ENCODE measurements at places on chromosomes 2 and 18.

DNA sequence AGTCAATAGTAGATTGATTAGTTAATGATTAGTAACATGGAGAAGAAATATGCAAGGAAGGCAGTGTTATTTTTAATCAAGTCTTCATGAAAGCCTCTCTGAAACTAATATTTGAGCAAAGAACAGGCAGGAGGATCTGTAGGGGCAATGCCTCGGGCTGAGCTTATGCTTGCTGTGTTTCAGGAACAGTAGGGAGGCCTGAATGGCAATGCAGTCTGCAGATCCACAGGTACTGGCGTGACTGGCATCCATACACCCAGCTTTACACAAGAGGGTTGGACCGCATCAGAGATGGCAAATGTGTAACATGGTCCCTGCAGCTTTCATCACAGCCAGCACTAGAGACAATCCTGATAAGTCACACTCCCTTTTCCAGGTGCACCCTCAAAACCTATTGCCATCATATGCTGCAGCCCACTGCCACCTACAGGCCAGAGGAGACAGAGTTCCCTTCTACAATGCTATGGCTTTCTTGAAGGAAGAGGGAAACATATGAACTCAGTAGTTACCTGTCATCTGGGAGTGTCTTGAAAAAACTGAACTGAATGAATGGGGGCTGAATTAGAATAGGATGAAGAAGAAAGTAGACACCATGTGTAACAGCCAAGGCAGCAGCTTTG is 582.4 kb upstream of the RAB6C start:
- DNase-seq = peak; percentile 75

GRCh38 chr2:120430501-120430830 is 84.5 kb downstream of the INHBB start:
- no peak for DNase-seq

DNA sequence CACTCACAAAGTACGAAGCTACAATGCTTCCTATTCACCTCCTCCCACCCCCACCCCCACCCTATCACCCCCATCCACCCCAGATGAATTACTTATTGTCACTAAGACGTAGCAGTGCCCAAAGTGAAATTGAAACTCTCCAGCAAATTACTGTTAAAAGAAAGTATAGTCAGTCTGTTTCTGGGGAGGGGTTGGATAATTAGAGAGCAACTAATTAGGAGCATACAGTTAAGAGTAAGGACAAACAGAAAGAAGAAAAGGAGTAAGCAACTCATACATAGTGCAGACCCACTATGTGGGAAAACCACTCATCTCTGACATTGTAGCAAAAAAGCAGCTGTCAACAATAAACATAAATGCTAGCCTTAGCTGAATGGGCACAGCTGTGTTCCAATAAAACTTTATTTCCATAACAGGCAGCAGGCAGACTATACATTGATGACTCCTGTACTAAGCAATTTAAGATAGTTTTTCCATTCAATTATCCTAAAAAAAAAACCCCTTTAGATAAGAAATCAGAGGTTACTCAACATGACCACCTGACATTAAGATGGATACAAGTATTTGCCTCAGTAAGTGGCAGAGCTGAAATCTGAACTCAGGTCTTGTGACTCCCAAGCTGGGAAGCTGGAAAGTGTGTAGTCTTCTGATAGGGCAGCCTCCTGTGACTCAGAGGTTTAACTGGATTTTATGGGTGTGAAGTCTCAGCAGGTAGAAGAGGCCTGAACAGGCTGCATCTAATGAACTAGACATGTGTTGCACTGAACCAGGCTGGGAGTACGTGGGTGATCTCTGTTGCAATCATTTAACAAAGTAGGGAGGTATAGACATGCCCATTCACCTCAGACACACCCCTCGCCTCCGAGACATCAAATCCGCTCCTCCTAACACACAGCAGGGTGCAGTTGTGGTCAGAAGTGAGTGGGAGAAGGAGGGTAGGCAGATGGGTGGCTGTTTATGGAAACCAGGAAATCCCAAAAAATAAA is 171.8 kb upstream of the KLF7 start:
- peak; percentile 14 for DNase-seq

- DNase-seq = no peak
These were observed 1.0 kb upstream of the STRN start for GRCh38 chr2:36967236-36967876.

DNA sequence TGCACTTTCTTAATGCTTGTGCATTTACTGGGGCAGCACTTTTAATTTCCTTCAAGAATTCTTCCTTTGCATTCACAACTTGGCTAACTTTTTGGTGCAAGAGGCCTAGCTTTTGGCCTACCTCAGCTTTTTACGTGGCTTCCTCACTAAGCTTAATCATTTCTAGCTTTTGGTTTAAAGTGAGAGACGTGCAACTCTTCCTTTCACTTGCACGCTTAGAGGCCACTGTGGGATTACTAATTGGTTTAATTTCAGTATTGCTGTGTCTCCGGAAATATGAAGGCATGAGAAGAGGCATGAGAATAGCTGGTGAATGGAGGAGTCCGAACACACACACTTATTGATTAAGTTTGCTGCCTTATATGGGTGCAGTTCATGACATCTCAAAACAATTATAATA is 354.1 kb downstream of the DLGAP1 start:
- no peak for DNase-seq

DNA sequence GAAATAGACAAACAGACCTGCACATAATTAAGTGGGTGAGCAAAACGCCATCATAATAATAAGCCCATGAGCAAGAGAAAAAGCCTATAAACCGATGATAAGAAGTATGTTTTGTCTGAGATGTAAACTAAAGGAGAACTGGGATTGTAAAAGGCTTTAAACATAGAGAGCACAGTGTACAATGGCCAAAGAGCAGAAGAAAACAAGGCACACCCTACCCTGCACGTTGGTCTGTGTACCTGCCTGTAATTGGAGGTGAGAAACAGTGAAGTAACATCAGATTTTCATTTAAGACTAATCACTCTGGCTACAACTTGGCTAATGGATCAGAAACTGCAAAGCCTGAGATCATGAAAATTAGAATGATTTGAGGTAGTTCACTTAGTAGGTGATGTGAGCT is 1094.7 kb upstream of the GYPC start:
- no peak for DNase-seq

GRCh38 chr2:44801289-44801840 is 140.1 kb upstream of the SIX3 start:
- DNase-seq = no peak

DNA sequence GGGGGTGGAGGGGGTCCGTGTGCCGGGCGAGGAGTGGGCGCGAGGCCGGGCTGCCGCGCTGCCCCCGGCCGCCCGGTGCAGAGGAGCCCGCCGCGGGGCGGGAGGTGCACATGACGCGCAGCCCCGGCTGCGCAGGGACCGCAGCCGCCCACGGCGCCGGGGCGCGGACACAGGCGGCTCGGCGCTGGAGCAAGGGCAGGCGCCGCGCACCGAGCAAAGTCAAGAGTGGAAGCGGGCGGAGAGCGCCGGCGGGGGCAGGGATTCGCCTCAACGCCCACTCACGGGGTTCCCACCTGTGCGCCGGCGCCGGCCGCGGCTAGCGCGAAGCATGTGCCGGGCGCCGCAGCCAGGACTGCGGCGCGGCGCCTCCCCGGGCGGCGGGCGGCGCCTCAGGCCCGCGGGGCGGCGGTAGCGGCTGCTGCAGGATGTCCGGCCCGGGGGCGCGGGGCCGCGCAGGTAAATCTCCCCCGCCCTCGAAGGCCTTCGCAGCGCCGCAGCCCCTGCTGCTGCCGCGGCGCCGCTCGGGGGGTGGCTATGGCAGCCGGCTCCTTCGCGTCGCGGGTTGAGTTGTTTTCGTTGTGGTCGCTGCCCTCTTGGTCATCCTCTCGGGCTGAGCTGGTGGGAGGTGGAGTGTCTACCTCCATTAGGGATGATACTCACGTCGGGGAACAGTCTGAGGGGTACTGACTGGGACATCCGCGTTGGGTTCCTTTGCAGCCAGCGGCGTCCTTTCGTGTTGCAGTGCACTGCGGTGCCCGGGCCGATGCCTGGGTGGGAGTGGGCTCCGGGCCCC is 216.3 kb upstream of the DTNA start:
- DNase-seq = peak; percentile 67

Measured in astrocyte of the hippocampus (primary cell).